ENCODE measurements at places on chromosomes 2 and 18.

DNA sequence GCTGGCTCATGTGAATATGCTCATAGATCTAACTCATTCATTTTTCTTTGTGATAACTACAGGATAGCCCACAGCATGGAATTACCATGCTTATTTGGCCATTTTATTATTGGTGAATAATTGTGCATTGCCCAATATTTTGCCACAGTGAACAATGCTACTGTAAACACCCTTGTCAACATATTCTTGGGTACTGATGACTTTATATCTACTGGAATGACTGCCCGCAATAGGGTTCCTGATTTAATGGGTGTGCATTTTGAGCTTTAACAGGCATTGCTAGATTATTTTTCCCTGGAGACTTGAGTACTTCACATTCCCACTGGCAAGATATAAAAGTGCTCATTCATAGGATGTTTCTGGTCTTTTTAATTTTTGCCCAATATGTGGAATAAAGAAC is 42.7 kb upstream of the EVA1A start:
- DNase-seq: no peak

GRCh38 chr2:150387586-150388288 is 99.7 kb downstream of the RND3 start:
- DNase-seq: no peak

- DNase-seq: no peak
These were observed 101.0 kb upstream of the ZNF236 start for GRCh38 chr18:76721207-76721996.

DNA sequence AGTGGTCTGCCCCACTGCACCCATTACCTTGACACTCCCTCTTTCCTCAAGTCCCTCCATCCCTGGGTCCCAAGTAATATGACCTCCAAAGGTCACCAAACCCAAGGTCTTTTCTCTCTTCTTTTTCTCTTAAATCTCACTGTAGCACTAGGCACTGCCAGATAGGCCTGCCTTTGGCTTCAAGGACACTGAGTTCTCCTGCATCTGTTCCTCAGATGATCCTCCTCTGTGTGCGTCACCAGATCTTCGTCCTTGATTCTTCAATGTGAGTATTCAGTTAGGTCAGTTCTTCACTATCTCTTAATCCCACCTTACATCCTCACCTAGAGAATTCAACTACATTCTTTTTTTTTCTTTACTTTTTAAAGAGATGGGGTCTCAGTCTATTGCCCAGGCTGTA is 249.2 kb downstream of the NBAS start:
- no peak for DNase-seq

DNA sequence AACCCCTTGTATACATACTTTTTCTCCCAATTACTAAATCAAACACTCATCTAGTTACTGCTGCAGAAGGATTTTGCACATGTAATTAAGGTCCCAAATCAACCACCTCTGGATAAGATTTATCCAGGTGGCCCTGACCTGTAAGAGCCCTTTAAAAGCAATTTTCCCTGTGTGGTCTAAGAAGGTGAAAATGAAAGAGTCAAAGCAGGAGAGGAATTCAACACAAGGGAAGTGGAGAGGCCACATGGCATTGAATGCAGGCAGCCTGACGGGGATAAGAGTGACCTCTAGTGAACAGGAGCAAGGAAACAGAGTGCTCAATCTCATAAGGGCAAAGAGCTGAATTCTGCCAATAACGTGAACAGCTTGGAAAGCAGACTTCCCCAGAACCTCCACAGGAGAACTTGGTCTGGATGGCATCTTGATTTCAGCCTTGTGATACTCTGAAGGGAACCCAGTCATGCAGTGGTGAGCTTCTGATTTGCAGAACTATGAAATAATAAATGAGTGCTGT is 27.2 kb downstream of the PPP3R1 start:
- no peak for DNase-seq

- DNase-seq: no peak
These were observed 28.0 kb downstream of the EHBP1 start for GRCh38 chr2:62733546-62733945.

GRCh38 chr2:239756790-239757760 is 268.1 kb downstream of the NDUFA10 start:
- no peak for DNase-seq

- DNase-seq: no peak
These were observed 40.5 kb downstream of the CROCC2 start for GRCh38 chr2:240946654-240947053.

- peak; percentile 68 for DNase-seq
These were observed 57.9 kb downstream of the ARHGEF33 start for GRCh38 chr2:38947241-38948239.

GRCh38 chr2:142694282-142694681 is 183.2 kb upstream of the KYNU start:
- no peak for DNase-seq

DNA sequence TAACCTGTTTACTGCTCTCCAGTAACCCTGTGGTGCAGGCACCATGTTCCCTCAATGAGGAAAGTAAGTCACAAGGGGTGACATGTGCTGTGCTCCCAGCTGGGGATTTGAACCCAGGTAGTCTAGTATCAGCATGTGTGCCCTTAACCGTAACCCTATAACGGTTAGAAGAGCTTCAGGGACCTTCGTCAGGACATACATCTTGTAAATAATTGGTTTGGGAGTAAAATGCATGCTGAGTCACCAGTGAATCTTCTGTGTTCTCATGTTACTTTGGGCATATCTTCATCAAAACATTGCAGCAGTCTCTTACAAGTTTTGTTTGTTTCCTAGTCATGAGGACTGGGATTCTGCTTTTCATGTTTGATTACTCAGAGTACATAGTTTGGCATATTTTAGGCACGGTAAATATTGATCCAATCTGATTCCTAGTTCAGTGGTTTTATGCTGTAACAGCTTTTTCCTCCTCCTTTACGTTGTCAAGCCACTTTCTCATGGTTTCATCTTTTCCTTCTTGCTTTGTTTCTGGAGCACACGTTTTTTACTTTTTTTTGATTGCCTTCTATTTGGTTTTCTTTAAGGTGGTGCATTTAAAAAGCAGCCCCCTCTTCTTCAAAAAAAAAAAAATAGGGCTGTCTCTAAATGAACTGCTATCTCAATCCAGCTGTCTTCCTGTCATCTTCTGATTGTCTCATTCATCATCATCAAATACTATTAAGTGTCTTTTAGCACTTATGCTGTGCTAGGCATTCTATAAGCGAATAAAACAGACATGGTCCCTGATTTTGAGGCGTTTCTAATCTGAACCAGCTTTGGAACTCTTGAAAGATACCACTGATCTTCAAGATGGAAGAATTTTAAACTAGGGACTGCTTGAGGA is 50.4 kb downstream of the CLIP4 start:
- no peak for DNase-seq

DNA sequence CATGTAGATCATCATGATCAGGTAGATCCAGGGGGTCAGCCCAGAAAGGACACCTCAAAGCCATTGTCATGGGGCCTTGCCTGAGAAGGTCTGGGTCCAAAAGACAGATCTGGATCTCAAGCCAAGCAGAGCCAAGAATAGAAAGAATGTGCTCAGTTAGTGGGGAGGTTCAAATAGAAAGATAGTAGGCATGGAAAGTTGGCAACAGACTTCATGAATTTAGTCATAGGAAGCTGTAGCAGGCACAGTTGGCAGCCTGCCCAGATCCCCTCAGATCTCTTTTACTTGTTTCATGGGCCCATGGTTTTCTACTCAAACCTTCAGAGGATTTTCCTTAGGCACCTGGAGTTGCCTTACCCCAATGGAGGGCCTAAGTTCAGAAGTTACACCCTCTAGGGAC is 767.0 kb downstream of the SLC4A3 start:
- no peak for DNase-seq

- DNase-seq: no peak
These were observed 241.4 kb downstream of the ZNF385B start for GRCh38 chr2:179619947-179620467.

- DNase-seq: no peak
These were observed 227.9 kb downstream of the GBX2 start for GRCh38 chr2:235940330-235940729.

GRCh38 chr2:239927424-239927981 is 97.6 kb downstream of the NDUFA10 start:
- peak; percentile 35 for DNase-seq

- DNase-seq: no peak
These were observed 2.9 kb upstream of the MRPL44 start for GRCh38 chr2:223954401-223954800.

- DNase-seq: no peak
These were observed 40.1 kb upstream of the APCDD1 start for GRCh38 chr18:10414293-10414842.

GRCh38 chr18:58674863-58675472 is 3.7 kb downstream of the MALT1 start:
- DNase-seq: no peak

- DNase-seq: no peak
These were observed 68.4 kb downstream of the ACOXL start for GRCh38 chr2:110800611-110801402.

GRCh38 chr2:239396881-239397681 is 3.7 kb downstream of the HDAC4 start:
- DNase-seq: peak; percentile 46

- DNase-seq: no peak
These were observed 88.0 kb downstream of the SMAD7 start for GRCh38 chr18:48862678-48863270.

DNA sequence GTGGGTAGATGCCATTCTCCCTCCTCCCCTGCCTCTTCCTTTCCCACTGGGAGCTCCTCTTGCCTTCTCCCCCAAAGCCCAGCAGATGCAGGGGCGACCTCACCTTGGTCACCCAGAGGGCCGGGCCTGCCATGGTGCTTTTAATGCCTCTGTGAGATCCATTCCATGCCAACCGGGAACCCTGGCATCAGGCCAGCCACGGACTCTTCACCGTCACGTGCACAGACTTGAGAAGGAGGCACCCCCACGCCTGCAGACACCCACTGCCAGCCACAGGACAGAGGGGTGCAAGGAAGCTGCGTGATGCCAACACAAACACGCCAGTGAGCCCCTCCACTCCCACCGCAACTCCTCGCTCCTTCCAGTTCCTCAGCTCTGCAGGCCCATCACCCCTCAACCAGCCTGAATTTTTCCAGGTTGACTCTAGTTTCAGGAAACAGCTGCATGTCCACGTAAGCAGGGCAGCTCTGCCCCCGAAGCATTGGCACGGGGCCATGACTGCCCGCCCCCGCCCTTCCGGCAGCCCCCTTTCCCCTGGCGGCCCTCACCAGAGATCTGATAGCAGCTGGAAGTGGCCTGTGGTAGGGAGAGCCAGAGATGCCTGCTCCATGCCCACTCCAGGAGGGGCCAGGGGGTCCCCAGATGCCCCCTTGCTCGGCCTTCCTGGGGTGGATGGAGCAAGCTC is 50.8 kb downstream of the DNMT3A start:
- no peak for DNase-seq

GRCh38 chr2:170277951-170278350 is 100.0 kb downstream of the MYO3B start:
- no peak for DNase-seq

DNA sequence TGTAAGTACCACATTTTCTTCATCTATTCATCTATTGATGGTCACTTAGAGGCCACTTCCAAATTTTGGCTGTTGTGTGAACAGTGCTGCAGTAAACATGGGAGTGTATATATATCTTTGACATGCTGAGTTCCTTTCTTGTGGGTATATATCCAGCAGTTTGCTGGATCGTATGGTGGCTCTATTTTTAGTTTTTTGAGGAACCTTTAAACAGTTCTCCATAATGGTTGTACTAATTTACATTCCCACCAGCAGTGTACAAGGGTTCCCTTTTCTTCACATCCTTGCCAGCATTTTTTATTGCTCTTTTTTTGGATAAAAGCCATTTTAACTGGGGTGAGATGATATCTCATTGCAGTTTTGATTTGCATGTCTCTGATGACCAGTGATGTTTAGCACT is 7.3 kb upstream of the ATP5MC3 start:
- DNase-seq: no peak

DNA sequence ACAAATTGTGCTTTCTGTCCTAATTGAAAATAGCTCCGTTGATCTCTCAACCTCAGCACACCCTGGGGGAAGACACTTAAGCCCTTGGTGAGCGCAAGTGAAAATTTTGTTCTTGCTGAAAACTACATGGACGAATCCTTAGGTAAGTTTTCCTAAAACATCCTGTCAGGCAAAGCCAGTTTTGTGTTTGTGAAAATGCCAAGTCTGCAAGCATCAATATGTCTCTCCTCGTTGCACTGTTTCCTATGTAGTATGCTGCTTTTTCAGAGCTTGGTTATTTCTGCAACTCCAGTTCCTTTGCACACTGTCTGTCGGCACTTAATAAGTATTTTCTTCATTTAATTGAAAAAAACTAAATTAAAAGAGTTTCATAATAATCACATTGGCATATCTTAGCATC is 146.9 kb upstream of the POU3F3 start:
- DNase-seq: no peak

GRCh38 chr18:76524900-76525698 is 30.1 kb upstream of the ZNF516 start:
- peak; percentile 44 for DNase-seq

- DNase-seq: no peak
These were observed 182.6 kb downstream of the FSIP2 start for GRCh38 chr2:185921048-185921756.

DNA sequence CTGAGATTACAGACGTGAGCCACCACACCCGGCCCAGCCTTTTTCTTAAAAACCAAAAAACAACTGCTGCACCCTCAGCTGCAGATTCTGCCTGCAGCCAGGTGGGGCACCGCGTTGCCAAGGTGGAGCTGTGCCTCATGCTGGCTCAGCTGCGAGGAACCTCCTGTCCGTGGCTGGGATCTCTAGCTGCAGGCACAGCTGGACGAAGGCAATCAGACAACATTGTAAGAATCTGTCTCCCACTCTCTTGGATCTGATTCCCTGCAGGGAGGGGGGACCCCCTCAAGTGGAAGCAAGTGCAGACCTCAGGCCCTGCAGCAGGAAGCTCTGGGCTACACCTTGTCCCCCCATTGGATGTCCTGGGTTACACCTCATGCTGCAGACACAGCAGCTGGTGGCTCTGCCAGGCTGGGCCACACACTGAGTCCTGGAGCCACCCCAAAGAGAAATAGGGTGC is 24.1 kb downstream of the CIDEA start:
- DNase-seq: peak; percentile 87

- no peak for DNase-seq
These were observed 10.9 kb upstream of the SGPP2 start for GRCh38 chr2:222413295-222413911.

GRCh38 chr2:18362696-18363095 is 197.8 kb downstream of the RDH14 start:
- no peak for DNase-seq

DNA sequence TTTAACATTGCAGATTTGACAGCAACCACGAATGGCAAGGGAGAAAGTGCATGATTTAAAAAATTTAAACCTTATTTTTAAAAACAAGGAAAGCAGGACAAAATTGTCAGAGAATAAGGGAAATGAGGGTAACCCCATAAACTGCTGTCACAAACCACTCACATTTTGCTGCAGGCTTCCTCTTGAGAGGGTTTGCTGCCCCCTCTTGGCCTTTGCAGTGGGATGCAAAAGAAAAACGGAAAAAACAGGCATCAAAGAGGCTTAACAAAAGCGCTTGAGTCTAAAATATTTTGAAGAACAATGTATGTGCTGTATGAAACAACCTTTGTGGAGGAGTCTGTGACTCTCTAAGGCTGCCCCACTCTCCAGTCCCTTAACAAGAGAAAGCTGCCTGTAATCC is 91.6 kb downstream of the TMX3 start:
- peak; percentile 4 for DNase-seq

All from HuH-7.5 (cell line).